ENCODE measurements at places on chromosomes 7 and 10.

GRCh38 chr7:120973849-120974248, 14.7 kb upstream of the CPED1 start:
- DNase-seq: no peak

DNA sequence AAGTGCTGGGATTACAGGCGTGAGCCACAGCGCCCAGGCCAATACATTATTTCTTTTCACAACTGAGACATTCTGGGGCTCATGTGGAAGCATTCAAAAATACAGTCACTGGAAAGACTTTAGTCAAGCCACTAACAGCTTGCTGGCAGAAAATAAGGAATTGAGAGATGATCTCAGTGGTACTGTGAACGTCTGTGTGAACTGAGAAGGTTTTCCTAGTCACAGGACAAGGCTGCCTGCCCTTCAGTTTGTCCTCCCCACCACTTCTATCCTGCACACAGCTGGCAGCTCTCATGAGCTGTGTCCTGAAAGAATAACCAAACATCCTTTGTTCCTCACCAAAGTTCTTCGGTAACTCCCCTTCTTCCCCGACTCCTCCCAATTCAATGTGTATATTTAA, 31.3 kb upstream of the ITGA8 start:
- no peak for DNase-seq

DNA sequence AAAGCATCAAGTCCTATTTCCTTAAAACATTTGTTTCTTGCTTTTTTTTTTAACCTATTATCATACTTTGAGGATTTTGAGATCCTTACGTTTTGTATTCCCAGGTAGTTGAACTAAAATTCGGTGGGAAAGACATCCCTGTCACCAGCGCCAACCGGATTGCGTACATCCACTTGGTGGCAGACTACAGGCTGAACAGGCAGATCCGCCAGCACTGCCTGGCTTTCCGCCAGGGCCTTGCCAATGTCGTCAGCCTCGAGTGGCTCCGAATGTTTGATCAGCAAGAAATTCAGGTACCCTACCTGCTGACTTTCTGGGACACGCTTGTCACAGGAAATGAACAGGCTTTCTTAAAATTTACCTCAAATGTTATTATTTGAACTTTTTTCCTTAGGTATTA, 83.0 kb upstream of the DNAJB6 start:
- DNase-seq: no peak

DNA sequence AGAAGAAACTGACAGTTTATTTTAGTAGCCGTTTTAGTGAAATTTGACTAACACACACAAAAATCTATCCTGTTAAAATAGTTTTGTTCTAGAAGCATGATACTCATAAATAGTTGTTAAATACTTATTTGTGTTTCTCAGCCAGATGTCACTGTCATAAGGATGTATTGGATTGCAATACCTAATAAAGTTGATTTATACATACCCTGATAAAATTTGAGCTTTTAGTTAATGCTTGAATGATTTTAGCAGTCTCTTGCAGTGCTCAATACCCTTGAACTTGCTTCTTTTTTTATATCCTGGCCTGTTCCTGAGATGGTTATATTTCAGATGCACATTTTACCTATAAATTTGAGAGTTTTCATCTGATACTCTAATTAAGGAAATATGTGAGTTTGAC, 10.1 kb downstream of the ING3 start:
- DNase-seq: no peak

GRCh38 chr10:52526251-52526823, 212.3 kb downstream of the DKK1 start:
- DNase-seq: no peak
